Mesangial cell (primary cell): ENCODE measurements at places on chromosomes 5 and 9. TPM values are rescaled to one million over a fixed set of nuclear protein-coding genes. Genes with fewer than 3 reads are reported as not detected.

TTC16 gene
- under 0.01 TPM in 1 of 2 replicates, not detected in the other for total RNA-seq

C7 gene
- total RNA-seq: 0.38 TPM in 1 of 2 replicates, not detected in the other

BTNL9 gene
- not detected in 2 replicates for total RNA-seq

RORB gene
- under 0.01 and 0.13 TPM in 2 replicates for total RNA-seq

CD180 gene
- not detected in 2 replicates for total RNA-seq

MCTP1 gene
- 17.9 and 23.7 TPM in 2 replicates for total RNA-seq

MLANA gene
- total RNA-seq: not detected in 2 replicates

TYRP1 gene
- not detected in 2 replicates for total RNA-seq

TPRN gene
- total RNA-seq: 9.5 and 9.6 TPM in 2 replicates

ACSL6 gene
- not detected in 2 replicates for total RNA-seq

SPATA9 gene
- not detected in 2 replicates for total RNA-seq

DMGDH gene
- 0.33 and 3.3 TPM in 2 replicates for total RNA-seq

LTC4S gene
- total RNA-seq: 2.7 TPM in 1 of 2 replicates, not detected in the other

BRINP1 gene
- 0.51 TPM in 1 of 2 replicates, not detected in the other for total RNA-seq

DMRTA1 gene
- 1.3 and 1.9 TPM in 2 replicates for total RNA-seq

ANKRD31 gene
- total RNA-seq: under 0.01 TPM in 1 of 2 replicates, not detected in the other

TNPO1 gene
- 73.9 and 113 TPM in 2 replicates for total RNA-seq

ENHO gene
- total RNA-seq: 0.65 TPM in 1 of 2 replicates, not detected in the other

OR1J4 gene
- total RNA-seq: not detected in 2 replicates

BHMT2 gene
- 0.98 and 4.2 TPM in 2 replicates for total RNA-seq

PCDHGB7 gene
- 5.1 and 18.1 TPM in 2 replicates for total RNA-seq

C5orf58 gene
- total RNA-seq: not detected in 2 replicates

SLC45A2 gene
- total RNA-seq: not detected in 2 replicates

TAF11L5 gene
- not detected in 2 replicates for total RNA-seq

SH3GL2 gene
- 0.33 and 0.63 TPM in 2 replicates for total RNA-seq

LHX3 gene
- not detected in 2 replicates for total RNA-seq

ARL10 gene
- 7.5 and 15.3 TPM in 2 replicates for total RNA-seq

SLC1A3 gene
- total RNA-seq: 0.33 and 1.5 TPM in 2 replicates

CCDC192 gene
- not detected in 2 replicates for total RNA-seq

SPINK6 gene
- total RNA-seq: not detected in 2 replicates

SHISAL2B gene
- not detected in 2 replicates for total RNA-seq

FOXI1 gene
- total RNA-seq: not detected in 2 replicates

SPATA6L gene
- total RNA-seq: 2.1 and 2.9 TPM in 2 replicates

PLEKHG4B gene
- 0.49 and 0.51 TPM in 2 replicates for total RNA-seq

ZDHHC11B gene
- not detected in 2 replicates for total RNA-seq

PDE6A gene
- under 0.01 TPM in 1 of 2 replicates, not detected in the other for total RNA-seq

LMBRD2 gene
- 2.9 and 3.3 TPM in 2 replicates for total RNA-seq

MYORG gene
- 4.9 and 6.2 TPM in 2 replicates for total RNA-seq

TOR4A gene
- 50.8 and 52.1 TPM in 2 replicates for total RNA-seq

SMIM23 gene
- not detected in 2 replicates for total RNA-seq

SLC25A48 gene
- total RNA-seq: not detected in 2 replicates

PFN3 gene
- not detected in 2 replicates for total RNA-seq

CCDC112 gene
- total RNA-seq: 4.9 and 6.0 TPM in 2 replicates

WHRN gene
- 2.8 and 8.7 TPM in 2 replicates for total RNA-seq

MARCOL gene
- total RNA-seq: not detected in 2 replicates

ENC1 gene
- 120 and 167 TPM in 2 replicates for total RNA-seq

SPATA31E1 gene
- total RNA-seq: not detected in 2 replicates

ANKRD18A gene
- total RNA-seq: 1.9 and 64.0 TPM in 2 replicates

IL4 gene
- not detected in 2 replicates for total RNA-seq

FAM151B gene
- total RNA-seq: 0.16 and 0.89 TPM in 2 replicates
